ENCODE measurements at places on chromosomes 2 and 18.

- peak; percentile 78 for DNase-seq
These were observed 34.1 kb upstream of the UBE2F start for GRCh38 chr2:237932731-237933131.

DNA sequence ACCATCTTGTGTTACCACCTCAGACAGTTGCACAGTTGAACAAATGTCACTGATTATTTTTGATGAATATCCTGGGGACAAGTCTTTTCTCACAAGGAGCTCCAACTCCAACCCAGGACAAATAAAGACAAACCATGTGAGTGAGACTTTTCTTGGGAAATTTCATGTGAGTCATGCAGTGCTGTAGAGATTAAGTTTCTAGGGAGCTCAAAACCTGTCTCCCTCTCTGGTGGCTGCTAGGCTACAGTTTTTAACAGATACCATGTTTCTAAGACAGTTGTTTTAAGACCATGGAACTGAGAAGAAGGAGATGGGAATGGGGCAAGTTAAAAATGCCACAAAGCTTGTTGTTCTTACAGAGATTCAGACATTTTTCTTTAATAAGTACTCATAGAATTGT, 255.5 kb downstream of the RIT2 start:
- DNase-seq = no peak

- no peak for DNase-seq
These were observed 137.9 kb upstream of the PID1 start for GRCh38 chr2:229408962-229409361.

DNA sequence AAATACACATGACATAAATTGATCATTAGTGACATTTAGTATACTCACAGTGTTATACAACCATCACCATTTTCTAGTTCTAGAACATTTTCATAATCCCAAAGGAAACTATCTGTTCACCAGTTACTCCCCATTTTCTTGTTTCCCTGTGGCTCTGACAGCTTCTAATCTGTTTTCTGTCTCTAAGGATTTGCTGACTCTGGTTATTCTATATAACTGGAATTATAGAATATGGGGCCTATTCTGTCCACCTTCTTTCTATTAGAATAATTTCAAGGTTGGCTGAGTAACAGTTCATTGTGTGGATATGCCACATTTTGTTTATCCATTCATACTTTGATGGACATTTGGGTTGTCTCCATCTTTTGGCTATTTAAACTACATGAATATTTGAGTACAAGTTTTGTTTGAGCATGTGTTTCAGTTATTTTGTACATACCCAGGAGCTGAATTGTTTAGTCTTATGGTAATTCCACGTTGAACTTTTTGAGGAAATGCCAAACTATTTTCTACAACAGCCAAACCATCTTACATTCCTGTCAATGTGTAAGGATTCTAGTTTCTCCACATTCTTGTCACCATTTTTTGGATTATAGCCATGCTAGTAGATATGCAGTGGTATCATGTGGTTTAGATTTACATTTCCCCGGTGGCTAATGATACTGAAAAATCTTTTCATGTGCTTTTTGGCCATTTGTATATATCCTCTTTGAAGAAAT, 20.5 kb downstream of the KIAA1328 start:
- DNase-seq = peak; percentile 92

- peak; percentile 43 for DNase-seq
These were observed 224.9 kb upstream of the EPAS1 start for GRCh38 chr2:46072101-46072820.
